ENCODE measurements at places on chromosomes 7 and 10.

DNA sequence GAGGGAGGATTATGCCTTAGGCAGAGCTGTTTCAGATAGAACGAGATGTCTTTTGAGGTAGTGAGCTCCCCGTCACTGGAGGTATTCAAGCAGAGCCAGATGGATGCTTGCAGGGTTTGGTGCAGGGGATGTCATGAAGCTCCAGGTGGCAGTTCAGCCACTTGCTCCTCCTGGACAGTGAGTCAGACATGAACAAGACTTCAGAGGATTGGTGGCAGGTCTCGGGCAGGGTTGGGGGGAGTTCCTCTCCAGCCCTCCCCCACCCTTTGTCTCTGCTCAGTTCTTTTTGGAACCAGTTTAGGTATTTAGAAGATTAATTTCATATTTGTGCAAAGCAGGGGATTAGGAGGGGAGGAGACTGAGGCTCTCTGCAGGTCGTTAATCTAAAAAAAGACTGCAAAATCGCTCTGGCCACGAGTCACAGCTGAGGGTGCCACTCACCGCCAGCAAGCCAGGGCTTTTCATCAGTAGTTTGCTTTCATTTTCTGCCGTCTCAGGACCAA is 21.5 kb upstream of the MYL10 start:
- peak; percentile 49 for DNase-seq

- no peak for DNase-seq
Measured at GRCh38 chr10:122630526-122630925, 69.1 kb downstream of the C10orf120 start.

GRCh38 chr7:18689551-18689950 is 194.0 kb downstream of the HDAC9 start:
- no peak for DNase-seq

DNA sequence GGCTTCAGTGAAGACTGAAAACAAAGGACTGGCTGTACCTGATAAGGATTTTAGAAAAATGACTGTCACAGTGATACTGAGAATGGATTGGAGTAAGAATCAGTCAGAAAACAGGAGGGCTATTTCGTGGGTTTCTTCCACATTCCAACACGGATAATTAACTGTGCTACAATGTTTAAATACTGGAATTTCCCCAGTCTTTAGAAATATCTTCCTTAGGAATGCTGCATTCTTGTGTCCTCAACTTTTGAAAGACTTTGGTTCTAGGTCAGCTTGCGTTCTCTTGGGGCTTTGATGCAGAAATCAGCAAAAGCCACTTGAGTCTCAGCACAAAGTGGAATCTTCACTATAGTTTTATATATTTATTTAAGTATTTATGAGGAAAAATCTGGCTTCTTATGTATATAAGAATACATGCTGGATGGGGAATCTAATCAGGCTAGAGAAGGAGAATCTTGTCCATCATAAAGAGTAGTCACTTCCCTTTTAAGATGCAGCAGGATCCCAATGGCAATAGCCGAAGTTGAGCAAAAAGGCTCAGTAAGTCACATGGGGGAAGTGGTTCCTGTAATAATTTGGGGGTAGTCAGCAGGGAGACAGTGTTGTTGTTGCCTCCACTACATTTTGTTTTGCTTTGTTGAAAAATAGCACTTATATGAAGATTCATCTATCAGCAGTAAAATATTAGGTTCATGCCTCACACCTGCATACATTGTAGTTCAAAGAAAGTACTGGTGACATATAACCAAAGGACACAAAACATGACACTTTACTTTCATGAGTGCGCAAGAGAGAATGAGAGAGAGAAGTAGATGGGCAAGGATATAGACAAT is 86.0 kb downstream of the CH25H start:
- peak; percentile 17 for DNase-seq

GRCh38 chr10:76297780-76298281 is 866.4 kb downstream of the LRMDA start:
- DNase-seq, result no peak

- DNase-seq, result peak; percentile 20
Measured at GRCh38 chr10:71727738-71728737, 8.5 kb upstream of the C10orf105 start.

- DNase-seq, result no peak
Measured at GRCh38 chr7:15317215-15317614, 244.6 kb downstream of the AGMO start.

GRCh38 chr7:41189866-41190265 is 513.0 kb downstream of the INHBA start:
- peak; percentile 97 for DNase-seq

DNA sequence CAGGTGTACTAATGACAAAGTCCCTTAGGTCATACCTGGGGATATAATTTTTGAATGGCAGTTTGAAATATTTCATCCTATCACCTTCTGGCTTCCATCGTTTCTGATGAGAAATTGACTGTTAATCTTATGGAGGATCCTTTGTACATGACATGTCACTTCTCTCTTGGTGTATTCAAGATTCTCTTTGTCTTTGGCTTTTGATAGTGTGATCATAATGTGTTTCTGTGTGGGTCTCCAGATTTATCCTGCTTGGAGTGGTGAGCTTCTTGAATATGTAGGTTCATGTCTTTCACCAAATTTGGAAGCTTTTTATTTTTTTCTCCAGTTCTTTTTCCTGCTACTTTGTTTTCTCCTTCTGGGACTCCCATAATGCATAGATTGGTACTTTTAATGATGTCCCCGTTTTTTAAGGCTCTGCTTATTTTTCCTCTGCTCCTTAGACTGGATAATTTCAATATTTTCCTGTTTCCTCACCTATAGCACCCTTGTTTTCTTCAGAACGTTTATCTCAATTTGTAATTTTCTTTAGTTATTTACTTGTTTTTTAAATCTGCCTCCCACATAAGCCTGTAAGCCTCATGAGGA is 4.4 kb downstream of the RBM33 start:
- no peak for DNase-seq

DNA sequence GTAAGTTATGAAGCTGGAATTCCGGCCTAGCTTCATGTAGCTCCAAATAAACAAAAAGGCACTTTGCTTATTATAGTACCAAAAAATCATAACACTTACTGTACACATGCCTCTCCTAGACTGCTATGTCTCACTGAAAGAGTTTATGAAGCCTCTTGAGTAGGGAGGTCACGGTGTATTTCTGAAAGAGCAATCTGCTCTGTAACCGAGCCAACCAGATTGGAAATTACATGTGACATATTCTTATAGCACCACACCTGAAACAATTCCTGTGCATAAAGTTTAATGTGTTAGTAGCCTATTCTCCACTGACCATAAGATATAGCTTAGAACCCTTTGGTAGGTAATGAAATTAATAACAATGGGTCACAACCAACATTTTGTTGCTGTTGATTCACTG is 1.3 kb upstream of the FAM3C start:
- DNase-seq, result peak; percentile 13

GRCh38 chr10:115956225-115957011 is 316.6 kb downstream of the GFRA1 start:
- DNase-seq, result no peak

DNA sequence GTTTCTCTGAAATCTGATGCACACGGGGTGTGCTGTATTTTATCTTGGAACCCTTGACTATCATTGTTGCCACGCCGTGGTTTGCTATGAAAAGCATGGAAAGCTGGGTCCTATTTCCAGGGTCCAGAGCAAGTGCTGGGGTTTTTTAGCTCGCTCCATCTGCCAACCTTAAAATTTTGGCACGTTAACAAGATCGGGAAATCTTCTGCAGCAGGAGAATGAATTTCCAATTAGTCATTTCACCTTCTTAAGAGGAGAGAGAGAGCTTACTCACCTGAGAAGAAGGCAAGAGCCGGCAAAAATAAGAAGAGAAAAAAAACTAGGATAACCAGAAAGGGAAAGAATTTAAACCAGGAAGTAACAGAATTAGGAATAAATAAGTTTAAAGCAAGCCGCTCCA is 223.6 kb upstream of the CELF2 start:
- DNase-seq, result no peak

DNA sequence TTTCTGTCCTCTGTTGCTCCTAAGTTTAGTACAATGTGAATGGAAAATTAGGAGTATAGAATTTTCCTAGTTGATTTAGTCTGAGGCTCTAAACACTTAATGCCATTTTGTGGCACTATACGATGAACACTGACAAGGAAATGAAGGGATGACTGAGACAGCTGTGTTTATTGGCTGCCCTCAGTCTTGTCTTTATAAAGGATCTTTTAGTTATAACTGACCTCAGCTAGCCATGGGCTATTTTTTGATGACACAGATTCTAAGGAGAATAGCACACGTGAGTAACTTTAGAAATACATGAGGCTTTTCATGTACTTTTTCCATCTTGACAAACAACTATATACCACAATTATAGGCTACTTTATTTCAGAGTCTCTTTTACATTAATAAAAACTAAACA is 113.7 kb downstream of the PRKG1 start:
- peak; percentile 11 for DNase-seq

DNA sequence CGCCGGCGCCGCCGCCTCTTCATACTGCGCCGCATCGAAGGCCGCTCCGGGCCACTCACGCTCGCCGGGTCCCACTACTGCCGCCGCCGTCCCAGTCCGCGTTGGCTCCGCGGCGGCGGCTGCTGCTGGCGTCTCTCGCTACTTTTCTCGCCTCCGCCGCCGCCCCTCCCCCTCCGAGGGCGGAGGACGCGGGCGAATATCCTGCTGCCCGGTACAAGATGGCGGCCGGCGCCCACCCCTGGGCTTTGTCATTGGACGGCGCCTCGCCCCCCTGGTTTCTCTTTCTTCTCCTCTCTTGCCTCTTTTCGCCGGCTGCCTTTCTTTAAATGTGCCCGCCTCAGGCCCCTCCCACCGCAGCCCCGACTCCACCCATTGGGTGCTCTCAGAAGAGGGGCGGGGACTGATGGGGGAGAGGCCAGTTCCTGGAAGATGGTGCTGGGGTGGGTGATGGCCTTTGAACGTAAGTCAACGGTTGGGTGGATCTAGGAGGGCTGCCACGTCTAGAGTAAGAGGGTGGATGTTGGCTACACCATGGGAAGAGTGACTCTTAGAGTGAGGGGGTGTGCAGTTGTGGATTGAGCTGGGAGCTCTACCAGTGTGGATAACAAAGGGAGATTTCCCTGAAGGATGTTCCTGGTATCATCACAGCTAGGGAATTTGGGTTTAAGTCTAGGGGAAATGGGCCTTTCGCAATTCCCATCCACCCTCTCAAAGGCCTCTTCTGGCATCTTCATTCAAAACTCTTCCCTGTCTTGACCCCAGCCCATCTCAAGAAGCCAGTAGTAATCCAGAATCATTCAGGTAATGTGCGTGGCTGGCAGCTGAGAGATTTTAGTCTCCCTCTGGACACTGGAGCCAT is at the start of gene CCDC71L:
TSS of gene CCDC71L (minus strand) at position 297 of the 859 bp plus-strand sequence. CDS start at position 35, 262 bp downstream.
- peak; percentile 96 for DNase-seq

DNA sequence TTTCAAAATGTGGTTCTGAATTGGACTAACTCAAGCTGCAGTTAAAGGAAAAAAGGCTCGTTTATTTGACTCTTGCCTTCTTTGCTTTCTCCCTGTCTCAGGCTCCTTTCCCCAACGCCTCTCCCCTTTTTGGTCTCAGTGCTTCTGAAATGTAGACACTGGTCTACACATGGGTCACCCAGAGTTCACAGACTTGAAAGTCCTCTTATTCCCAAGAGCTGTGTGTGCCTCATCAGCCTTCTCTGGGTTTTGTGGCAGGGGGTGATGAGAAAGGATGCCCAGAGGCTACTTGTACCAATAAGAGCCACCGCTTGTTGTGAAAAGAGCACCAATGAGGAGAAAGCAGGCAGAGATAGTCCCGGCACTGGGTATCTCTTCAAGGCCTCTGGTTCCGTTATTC is 125.7 kb downstream of the BICC1 start:
- peak; percentile 99 for DNase-seq

Measured in RPMI7951 (cell line).